ENCODE measurements at places on chromosomes 1 and 21.

DNA sequence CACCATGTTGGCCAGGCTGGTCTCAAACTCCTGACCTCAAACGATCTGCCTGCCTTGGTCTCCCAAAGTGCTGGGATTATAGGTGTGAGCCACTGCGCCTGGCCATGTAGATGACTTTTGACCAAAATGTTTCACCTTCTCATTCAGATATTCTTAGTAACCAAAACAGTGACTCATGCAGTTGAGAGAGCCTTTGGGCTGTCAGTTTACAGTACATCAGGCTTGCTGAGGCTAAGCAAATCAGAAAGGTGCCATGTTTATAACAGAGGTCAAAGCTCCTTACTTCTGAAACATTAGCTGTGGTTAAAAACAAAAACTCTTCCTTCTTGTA is 21.0 kb downstream of the CNIH4 start:
- DNase-seq = no peak

GRCh38 chr1:55217226-55217986 is 2.2 kb upstream of the USP24 start:
- DNase-seq = no peak

- DNase-seq = no peak
These were observed 54.9 kb upstream of the RAP1GAP start for GRCh38 chr1:21724098-21724497.

- peak; percentile 91 for DNase-seq
These were observed 17.6 kb downstream of the SLC2A1 start for GRCh38 chr1:42940851-42941639.

DNA sequence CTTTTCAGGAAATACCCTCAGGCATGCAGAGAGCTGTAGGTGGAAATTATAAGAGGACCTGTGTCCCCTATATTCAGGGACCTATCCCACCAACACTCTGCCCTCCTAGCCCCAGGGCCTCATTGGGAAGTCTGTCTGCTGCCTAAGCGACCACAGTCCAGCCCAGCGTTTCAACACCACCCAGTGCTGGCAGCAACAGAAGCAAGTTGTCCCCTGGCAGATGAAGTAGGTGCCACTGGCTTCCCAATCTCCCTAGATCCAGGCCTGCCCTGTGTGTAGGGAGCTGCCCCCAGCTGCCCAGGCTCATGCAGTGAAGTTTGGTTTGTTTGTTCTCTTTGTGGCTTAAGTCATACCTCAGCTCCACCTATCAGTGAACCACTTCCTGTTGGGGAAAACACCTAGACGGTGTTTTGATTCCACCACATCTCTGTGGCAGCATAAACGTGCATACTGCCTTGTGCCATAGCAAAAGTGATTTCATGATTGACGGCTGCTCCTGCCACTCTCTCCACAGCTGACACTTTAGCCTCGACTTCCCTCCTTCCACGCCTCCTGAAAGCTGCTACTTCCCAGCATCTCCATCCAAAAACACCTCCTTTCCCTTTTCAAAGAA is 8.1 kb upstream of the LEFTY1 start:
- DNase-seq = no peak

- DNase-seq = no peak
These were observed 514.7 kb downstream of the PLPP3 start for GRCh38 chr1:56064705-56065104.

DNA sequence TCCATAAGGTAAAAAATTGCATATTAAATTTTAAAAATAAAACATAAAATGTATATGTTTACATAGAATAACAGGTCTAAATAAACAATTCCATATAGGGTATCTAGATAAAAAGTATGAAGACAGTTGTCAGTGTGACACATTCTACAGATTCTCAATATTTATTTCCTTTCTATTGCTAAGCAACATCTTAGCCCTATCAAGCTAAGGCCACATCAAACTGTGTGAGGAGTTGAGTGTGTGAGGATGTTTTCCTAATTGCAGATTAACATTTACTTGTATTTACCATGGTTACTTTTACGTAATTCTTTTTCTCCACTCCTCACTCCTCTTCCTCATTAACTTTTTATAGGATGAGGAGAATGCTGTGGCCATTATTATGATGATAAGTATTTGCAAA is 41.9 kb upstream of the MCOLN3 start:
- DNase-seq = no peak

- DNase-seq = no peak
These were observed 12.9 kb downstream of the MYOG start for GRCh38 chr1:203072911-203073310.

DNA sequence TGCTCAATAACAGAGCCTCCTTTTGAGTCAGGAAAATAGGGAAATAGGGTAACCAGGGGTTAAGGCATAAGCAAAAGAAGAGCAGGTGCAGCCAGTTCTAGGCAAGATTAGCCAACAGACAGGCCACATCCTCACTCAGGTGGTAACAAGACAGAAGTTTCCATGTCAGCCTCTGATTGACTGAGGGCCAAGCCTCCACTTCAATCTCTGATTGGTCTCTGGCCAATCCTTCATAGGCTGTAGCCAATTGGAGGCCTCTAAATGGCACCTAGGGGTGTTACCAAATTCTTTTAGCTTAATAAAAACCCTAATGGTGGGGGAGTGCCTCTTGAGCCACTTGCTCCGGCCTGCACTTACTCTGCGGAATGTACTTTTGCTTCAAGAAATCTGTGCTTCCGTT is 37.2 kb downstream of the LACTBL1 start:
- no peak for DNase-seq

- DNase-seq = no peak
These were observed 9.5 kb downstream of the TINAGL1 start for GRCh38 chr1:31585736-31586365.

DNA sequence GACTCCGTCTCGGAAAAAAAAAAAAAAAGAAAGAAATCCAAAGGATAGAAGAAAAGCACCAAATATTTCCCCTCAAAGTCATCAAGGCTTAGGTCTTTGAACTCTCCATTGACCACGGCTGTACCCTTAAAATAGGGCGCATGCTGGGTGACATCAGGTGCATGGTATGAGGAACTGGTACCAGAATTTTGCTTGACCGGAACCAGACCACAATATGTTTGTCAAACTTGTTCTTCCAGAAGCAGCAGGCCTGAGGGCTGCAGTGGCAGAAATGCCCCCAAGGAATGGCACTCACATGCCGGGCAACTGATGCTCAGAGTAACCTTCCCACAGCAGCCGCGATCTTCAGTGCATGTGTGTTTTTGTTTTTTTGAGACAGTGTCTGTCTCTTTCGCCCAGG is 21.0 kb downstream of the RCC1 start:
- DNase-seq = no peak

- no peak for DNase-seq
These were observed 116.4 kb downstream of the PBX1 start for GRCh38 chr1:164675342-164675904.

DNA sequence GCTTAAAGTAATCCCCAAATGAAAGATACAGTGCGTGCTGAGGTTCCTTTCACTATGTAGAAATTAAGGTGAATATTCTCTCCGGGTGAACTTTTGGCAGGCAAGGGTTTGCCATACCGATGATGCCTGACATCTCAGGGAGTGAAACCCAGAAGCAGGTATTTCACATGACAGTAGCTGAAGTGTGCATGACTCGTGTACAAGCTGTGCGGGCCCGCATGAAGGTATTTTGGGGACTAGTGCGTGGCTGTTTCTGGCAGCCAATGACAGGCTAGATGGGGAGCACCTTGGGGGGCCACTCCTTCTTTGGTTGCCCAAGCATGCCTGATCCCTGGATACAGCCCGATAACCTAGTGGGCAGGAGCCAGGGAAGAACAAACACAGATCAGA is 569.0 kb downstream of the SMYD3 start:
- no peak for DNase-seq

DNA sequence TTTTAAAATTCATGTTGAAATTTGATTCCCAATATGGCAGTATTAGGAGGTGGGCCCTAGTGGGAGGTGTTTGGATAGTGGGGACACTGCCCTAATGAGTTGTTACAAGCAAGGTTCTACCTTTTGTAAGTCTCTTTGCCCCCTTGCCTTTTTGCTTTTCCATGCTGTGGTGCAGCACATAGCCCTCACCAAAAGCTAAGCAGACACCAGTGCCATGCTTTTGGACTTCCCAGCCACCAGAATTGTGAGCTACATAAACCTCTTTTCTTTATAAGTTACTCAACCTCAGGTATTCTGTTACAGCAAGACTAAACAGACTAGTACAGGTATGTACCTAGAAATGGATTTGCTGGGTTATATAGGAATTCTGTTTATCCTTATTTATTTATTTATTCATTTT is 13.7 kb downstream of the ZMYM4 start:
- no peak for DNase-seq

GRCh38 chr1:206738370-206739366 is 31.9 kb upstream of the IL19 start:
- no peak for DNase-seq

- no peak for DNase-seq
These were observed 66.1 kb upstream of the PARP1 start for GRCh38 chr1:226474041-226474440.

DNA sequence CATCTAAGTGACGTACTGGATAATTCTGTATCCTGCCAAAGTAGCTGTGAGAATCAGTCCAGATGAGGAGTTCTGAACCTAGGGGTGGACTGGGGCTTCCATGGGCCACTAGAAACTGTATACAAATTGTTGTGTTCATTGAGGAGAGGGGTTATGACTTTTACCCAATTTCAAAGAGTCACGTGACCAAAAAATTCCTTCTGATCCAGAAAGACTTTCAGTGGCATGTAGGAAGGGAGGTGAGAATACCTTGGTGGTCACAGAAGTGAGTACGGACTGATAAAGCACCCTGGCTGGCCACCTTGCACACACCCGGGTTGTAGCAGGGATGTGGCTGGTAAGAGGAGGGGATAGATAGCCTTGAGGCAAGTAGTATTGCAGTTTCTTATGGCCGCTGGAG is 60.4 kb downstream of the BCAR3 start:
- no peak for DNase-seq

- DNase-seq = no peak
These were observed 243.2 kb upstream of the RAB4A start for GRCh38 chr1:229027622-229028182.

GRCh38 chr1:45348020-45348419 is 7.8 kb upstream of the MUTYH start:
- DNase-seq = no peak

- DNase-seq = peak; percentile 67
These were observed 10.9 kb downstream of the ERRFI1 start for GRCh38 chr1:8015036-8015808.

GRCh38 chr1:100782473-100783039 is 63.0 kb downstream of the VCAM1 start:
- no peak for DNase-seq

DNA sequence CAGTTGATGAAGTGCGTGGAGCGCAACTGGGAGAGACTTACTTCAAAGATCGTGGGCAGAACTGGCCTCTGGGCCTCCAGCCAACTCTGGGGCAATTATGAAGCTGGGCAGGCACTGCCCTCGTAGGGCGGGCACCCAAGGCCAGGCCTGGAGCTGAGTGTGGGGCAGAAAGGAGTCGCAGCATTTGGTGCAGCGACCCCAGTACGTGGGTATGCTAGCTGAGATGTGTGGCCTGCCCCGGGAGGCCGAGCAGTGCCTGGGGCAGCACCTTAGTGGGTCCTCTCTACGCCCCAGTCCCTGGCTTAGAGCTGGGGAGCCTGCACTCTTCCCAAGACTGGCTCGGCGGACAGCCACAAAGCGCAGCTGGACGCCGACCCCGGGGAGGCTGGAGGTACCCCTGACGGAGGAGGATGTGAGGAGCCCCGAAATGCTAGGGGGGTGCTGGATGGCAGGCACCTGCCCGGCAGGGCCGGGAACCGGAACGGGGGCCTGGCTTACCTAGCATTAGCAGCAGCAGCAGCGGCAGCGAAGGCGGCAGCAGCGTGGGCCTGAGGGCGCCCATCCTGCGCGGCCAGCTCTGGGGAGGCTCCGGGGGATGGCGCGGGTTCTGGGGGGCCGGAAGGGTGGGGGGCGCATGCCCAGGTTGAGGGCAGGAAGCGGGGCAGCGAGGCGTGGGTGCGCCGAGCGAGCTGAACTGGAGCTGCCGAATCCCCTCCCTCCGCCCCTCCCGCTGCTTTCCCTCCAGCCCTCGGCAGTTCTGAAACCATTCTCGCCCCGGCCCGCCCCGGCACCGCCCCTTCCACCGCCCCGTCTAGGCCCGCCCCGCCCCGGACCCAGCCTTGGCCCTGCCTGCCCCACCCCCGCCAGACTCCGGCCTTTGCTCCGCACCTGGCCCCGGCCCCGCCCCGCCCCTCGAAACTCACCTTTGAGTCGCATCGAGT is at the start of gene IGSF8:
Gene IGSF8 (minus strand): TSS at position 709 of the 941 bp plus-strand sequence. CDS start 147 bp downstream, at position 562.
- no peak for DNase-seq

DNA sequence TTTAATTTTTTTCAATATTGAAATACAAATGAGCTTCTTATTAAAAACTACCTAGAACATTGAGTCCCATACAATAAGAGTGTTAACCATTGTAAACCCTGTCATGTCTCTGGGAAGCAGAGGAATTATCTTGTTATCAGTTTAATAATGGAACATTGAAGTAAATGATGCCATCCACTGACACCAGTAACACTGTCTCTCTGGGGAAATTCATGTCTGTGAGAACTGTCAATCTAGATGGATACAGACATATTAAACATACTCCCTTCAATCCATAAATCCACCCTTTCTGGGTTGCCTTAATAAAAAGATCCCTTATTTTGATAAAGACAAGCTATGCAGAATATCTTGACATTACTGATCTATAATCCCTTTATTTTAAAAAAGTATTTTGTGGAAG is 503.2 kb downstream of the DPYD start:
- DNase-seq = no peak

DNA sequence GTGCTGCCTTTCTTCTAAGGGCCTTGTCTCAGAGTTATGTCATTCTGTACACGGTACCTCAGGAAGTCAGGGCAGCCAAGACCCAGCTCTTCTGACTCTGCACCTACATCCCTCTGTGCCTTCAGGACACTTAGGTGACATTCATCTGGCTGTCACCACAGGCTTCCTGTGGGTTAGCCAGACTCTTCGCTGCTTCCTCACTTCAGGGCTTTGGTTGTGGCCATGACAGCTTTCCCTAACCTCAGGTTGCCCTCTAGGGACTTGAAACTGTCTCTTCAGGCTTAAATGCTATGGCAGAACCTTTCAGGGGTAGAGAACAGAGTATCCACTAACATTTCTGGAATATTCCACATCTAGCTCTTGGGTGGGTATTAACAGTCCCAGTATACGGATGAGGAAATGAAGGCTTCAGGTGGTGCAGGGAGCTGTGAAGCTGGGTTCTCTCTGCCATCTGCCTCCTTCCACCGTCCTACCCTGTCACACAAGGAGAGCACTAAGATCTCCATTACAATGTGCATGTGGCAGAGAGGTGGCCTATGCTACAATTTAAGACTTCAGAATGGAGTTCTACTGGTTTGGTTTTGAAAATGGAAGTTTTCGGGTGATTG is 9.9 kb downstream of the TSSK3 start:
- DNase-seq = no peak

- DNase-seq = no peak
These were observed 55.2 kb upstream of the SELENON start for GRCh38 chr1:25744636-25745425.

GRCh38 chr21:38323721-38324531 is 67.1 kb downstream of the KCNJ15 start:
- peak; percentile 99 for DNase-seq

Measured in HFF-Myc (cell line).